H4 (cell line): ENCODE measurements at places on chromosomes 6 and 20. TPM values are rescaled to one million over a fixed set of nuclear protein-coding genes. Genes with fewer than 3 reads are reported as not detected.
A peak's percentile ranks its signal among the peaks of the same experiment; 100 is the strongest.

The NOL4L gene
- total RNA-seq = 10.6 and 13.0 TPM in 2 replicates

The SPO11 gene
- not detected in 2 replicates for total RNA-seq

DNA sequence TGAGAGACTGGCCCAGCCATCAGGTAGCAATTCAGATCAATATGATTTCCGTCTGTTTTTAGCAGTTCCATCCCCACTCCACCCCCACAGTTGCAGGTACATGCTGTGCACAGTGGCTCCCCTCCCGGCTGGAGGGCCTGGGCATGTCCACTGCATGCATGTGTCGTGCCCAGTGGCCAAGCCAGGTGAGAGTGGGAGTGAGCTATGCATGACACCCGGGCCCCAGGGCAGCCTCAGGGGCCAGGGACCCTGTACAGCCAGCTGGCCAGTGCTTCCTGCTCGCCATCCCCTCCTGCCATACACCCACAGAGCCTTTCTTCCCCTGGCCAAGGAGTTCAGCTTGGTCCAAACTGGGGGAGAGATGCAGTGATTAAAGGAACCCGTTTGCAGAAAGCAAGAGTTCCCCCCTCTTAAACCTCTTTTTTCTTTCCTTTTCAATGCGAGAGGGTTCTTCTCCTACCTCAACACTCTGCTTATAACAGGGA lies 135.3 kb downstream of the THBS2 start:
- DNase-seq = no peak

- no peak for DNase-seq
These were observed 195.4 kb downstream of the SMOC2 start for GRCh38 chr6:168636147-168637004.

- no peak for DNase-seq
These were observed 1.0 kb upstream of the NKX2-4 start for GRCh38 chr20:21398109-21399004.

The GNRH2 gene
- not detected in 2 replicates for total RNA-seq

DNA sequence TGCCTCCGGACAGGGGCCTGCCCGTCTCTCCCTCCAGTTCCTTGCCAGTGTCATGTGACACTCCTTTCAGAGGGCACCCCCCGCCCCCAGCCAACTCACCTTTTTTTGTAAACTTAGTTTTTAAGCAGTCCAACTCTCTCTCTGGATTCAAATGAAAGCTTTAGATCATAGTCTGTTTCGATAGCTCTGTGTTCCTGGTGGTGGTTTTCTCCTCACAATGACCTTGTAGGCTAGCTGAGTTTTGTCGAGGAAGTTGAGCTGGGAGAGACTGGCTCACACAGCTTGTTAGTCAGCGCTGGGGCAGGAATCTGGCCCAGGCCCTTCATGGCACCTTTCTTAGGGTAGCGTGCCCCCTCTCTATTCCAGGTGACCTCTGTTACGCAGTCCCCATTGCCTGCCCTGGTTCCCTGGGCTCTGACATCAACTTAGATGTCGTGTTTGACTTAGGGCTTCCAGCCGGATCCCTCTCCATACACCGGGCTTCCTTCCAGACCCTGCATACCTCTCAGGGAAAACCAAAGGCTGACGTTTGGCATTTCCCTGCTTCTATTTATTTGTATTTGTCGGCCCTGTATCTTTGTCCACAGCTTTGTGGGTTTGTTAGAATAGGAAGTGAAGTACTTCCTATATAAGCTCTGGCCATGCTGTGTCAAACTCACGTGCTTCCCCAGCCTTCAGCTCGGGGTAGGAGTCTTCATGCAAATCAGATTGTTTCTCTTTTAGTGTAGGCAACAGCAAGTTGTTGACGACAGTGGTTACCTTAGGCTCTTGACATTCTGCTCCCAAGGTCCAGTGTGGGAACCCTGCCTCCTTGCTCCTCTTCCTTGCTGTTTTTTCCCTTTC lies 12.7 kb downstream of the IGF2R start:
- peak; percentile 72 for DNase-seq

The CDH4 gene
- total RNA-seq = 0.14 and 0.16 TPM in 2 replicates

DNA sequence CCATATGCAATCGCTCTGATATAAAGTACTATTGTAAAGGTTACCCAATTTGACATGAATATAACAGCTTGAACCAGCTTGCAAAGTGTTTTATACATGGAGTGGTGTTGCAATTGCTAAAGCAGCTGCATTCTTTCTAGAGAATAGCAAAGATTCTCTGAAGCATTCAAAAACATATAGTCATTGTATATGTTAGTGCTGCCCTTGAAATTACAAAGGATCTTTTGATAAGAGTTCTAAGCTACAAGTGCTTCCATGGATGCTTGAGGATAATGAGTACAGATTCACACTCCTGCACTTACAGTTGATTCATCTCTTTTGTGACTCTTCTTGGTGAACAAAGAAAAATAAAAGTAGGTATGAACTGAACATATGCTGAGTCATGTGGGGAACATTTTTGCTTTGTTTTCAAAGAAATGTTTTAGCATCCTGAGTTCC lies 175.7 kb downstream of the ALDH8A1 start:
- peak; percentile 3 for DNase-seq

DNA sequence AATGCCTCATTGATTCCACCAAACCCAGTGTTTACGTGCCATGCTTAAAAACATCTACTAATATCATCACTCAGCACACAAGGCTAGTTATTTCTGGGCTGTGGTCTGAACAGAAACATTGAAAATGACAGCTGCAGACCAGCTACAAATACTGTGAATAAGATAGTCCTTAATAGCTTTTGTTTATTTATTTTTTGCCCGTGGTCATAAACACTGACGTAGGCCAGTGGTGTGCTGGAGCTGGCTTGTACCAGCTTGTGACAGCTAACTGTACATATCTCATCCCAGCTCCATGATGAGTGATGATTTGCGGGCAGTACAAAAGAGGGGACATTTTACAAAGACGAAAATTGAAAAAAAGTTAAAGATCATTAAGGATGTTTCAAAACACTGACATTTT lies 1057.0 kb downstream of the EPHA7 start:
- DNase-seq = peak; percentile 68

The CALHM6 gene
- 0.91 TPM in 1 of 2 replicates, not detected in the other for total RNA-seq

DNA sequence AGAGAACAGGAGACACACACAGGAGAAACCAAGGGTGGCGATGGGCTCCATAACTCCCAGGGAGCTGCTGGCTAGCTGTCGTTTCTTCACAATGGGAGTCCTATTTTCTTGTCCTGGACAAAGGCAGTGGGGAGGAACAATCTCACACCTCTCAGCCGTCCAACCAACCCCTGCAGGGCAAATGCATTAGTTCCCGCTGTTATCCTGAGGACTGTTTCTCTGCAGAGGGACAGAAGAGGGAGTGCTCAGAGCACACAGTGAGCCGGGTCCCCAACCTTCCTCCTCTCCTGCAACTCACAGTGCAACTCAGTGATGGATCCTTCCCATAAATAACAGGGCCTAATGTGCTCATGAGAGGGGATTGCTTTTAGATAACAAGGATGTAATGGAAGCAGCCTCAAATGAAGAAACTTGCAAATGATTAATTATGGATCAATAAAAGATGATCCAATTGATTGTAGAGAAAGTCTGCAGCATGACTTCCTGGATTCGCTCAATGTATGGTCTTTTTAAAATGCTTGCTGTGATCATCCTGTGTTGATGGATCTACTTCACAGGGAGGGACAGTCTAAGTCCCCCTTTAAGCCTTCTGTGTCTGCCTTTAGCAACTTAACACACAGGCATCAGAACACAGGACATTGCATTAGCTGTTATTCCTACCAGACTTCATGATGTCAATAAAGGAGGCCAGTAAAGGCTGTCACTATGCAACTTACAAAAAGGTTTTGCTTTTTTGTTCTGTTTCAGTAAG lies 453.4 kb upstream of the AGPAT4 start:
- no peak for DNase-seq

- no peak for DNase-seq
These were observed 28.1 kb downstream of the TAF8 start for GRCh38 chr6:42078386-42078785.

The PEX3 gene
- 6.9 and 14.9 TPM in 2 replicates for total RNA-seq

The DUSP15 gene
- 7.5 and 9.2 TPM in 2 replicates for total RNA-seq

DNA sequence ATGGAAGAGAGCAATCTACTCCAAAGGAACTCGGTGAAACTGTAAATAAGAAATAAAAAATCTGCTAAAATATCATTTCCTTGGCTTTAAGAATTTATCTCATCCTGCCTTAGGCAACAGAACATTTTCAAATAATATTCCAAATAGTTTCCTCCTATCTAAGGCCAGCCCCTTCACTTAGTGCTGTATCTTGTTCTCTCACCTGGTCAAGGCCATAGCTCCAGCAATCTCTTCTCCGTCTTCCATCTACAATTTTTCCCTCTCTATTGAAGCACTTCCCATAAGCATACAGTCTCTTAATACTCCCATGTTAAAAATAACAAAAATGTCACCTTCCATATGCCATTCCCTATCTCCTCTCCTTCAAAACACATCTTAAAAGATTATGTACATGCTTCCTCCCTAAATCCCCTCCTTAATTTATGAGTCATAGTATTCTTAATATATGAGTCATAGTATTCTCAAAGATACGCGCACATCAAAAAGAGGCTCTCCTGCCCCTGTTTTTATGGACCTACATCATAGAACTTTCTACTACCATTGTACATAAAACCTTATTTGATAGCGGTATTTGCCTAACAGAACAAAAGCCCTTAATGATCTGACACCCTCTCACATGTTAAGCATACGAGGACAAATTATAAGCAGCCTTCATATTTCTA lies 146.9 kb downstream of the PDE10A start:
- DNase-seq = peak; percentile 10

The SRC gene
- 7.2 and 7.6 TPM in 2 replicates for total RNA-seq

The C20orf141 gene
- total RNA-seq = not detected in 2 replicates

The FERMT1 gene
- total RNA-seq = 0.56 and 1.6 TPM in 2 replicates

DNA sequence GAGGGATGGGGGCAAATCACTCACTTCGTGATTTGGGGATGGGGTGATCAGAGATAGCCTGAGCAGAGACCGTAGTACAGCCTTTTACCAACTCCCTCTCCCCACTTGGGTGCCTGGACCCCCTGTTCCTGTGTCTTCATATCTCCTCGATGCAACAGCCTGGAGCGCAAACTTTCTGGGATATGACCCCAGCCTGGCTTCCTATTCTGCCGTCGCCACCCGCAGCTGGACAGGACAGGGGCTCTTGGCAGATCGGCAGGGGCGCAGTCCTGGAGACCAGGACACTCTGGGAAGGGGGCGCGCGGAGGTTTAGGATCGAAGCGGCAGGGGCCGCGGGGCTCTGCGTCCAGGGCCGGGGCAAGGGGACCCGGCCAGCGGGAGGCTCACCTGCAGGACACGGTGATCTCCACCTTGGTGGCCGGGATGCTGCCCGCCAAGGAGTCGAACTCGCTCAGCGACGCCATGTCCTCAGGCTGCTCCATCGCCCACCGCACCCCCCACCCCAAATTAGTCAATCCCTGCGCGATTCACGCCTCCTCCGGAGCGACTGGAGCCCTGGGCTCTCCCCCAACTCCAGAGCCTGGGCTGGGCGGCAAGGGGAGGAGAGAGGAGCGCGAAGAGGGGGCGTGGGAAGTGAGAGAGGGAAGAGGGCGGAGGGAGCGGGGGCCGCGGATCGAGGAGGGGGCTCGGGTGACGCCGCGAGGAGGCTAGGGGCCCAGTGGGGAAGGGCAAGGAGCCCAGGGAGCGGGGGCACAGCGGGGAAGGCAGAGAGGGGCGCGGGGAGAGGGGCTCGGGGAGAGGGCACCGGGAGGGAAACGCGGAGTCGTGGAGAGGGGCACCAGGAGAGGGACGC lies at the start of gene CPNE5:
Gene CPNE5 (minus strand): TSS at position 549 of the 853 bp plus-strand sequence. CDS start 67 bp downstream, at position 482.
- no peak for DNase-seq

- no peak for DNase-seq
These were observed 491.7 kb downstream of the PTPRT start for GRCh38 chr20:42697962-42698361.

DNA sequence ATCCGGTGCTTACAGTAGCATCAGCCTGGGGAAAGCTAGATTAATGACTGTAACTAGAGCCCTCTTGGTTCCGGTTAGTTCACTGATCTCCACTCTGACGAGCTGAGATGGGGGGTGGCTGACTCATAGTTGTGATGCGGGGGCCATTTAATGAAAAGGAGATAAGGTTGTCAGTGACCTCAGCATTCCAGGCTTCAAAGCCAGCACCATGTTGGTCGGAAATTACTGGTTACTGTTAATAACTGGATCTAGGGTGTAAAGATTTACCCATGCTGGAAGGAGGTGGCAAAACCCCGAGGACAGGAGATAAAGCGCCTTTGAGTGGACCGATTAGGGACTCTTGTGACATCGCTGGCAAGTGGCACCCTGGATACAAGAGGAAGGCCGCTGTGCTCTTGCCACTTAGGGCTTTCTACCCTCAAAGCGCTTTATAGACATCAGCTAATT lies 21.1 kb downstream of the FOXC1 start:
- DNase-seq = peak; percentile 62

DNA sequence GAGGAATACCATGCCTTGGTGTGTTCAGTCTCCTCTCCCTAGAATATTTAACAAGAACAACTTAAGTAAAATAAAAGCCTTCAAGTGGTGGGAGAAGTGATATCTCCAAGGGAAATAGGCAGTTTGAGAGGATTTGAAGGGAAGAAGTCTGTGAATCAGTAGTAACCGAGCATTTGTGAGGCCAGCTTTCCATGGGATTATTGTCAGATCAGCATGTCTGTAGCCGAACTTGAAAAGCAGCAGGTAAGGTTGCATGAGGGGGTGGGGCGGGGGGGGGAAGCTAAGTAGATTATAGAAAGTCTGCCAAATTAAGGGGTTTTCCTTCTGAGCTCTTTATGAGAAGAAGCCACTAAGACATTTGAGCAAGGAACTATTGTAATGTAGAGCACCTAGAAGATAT lies 92.6 kb downstream of the GRIK2 start:
- DNase-seq = no peak

GRCh38 chr20:25061821-25062530 lies 4.0 kb upstream of the ACSS1 start:
- DNase-seq = no peak

DNA sequence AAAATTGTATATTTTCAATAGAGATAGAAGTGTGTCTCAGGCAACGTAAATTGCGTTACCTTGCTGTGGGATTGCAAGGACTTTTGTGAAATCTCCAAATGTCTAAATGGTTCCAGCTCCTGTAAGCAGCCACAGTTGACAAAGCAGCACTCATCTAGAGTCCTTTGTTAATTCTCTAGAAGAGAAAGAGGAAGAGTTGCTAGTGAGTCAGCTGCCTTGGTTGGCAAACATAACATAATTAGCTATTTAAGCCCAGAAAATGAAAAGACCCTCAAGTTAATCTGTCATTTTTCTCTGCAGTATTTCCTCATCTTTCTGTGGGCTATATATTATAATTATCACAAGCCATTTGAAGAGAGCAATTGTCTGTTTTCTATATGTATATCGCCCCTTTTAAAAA lies 66.4 kb upstream of the FABP7 start:
- peak; percentile 7 for DNase-seq

The SOBP gene
- 1.5 and 2.9 TPM in 2 replicates for total RNA-seq

DNA sequence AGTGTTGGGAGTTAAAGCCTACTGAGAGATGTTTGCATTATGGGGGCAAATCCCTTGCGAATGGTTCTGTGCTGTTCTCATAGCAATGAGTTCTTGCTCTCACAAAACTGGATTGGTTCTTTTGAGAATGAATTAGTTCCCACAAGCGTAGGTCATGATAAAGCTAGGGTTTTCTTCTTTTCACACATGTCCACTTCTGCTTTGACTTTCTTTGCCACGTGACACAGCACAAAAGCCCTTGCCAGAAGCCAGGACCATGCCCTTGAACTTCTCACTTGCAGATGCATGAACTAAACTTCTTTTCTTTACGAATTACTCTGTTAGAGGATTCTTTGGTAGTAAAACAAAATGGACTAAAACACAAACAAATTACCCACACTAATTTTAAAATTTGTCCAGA lies 922.8 kb downstream of the EPHA7 start:
- DNase-seq = no peak

GRCh38 chr6:92708270-92708669 lies 711.1 kb downstream of the EPHA7 start:
- no peak for DNase-seq

The KIAA0408 gene
- 0.94 and 1.4 TPM in 2 replicates for total RNA-seq

GRCh38 chr6:6907286-6907685 lies 200.5 kb upstream of the RREB1 start:
- DNase-seq = no peak

- no peak for DNase-seq
These were observed 382.0 kb downstream of the CDH26 start for GRCh38 chr20:60340232-60340631.
